ENCODE measurements at places on chromosomes 12 and 14. TPM values are rescaled to one million over a fixed set of nuclear protein-coding genes. Genes with fewer than 3 reads are reported as not detected.

GRCh38 chr12:90305379-90305778 is 596.7 kb upstream of the ATP2B1 start:
- no peak for DNase-seq

DNA sequence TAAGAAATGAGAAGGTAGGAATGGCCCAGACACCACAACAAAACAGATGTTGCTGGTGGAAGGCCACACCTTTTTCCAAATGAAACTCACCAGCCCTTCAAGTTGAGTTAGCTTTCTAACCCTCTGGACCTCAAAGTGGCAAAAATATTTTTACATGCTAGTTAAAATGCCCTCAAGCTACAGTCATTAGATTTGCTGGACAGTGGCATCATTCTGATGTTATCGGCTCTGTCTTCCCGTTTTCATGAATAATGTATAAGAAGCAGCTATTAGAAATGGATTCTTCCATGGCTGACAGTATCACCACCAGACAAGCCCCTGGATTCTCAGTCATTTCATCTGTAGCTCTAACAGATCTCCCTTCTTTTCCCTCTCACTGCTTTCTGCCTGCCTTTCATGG is 37.1 kb upstream of the PLXNC1 start:
- DNase-seq: no peak

GRCh38 chr12:69064734-69065443 is 131.9 kb upstream of the CPM start:
- DNase-seq: no peak

DNA sequence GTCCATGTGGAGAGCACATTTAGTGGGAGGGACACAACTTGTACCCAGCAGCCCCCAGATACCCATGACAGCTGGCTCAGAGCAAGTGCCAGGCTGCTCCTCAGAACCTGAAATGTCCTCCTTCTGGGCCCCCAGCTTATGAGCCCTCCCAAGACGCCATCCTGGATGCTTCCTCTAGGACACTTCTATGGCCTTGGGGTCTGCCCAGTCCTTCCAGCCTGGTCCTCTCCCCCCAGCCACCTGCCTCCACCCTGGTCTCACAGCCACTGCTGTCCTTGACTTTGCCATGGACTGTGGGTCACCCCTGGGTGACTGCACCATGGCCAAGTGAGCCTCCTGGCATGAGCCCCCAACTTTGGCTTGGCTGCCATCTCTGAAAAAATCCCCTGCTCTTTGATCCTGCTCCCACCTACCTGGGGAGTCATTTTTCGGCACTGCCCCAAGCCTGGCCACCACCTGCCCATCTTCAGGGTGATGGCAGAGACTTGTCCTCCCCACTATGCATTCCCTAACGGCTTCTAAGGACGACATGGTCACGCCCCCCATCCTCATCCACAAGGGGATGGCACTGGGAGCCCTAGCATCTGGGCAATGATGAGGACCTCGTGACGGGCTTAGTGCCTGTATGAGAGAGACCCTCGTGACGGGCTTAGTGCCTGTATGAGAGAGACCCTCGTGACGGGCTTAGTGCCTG is 323.7 kb downstream of the TMEM121 start:
- DNase-seq: no peak

The ASIC1 gene
- 9.2 TPM for polyA plus RNA-seq

The RNF212B gene
- polyA plus RNA-seq: not detected

DNA sequence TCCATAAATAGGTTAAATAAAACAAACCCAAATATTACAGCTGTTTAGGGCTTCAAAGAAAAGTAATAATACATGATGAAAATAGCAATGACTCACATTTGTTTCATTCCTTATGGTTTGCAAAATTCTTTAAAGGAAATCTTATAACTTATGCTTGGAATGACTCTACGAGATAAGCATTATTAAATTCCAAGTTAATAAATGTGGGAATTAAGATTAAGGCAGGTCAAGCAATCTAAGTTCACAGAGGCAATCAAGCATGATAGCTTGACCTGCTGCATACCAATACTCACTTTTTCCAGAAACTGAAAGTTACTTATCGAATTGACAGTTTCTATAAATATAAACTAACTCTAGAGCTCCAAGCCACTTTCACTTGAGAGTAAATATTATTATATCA is 1002.9 kb upstream of the SEL1L start:
- DNase-seq: no peak

The ADGRD1 gene
- polyA plus RNA-seq: 42.1 TPM

GRCh38 chr12:90020881-90021280 is 312.2 kb upstream of the ATP2B1 start:
- no peak for DNase-seq

The SUSD6 gene
- polyA plus RNA-seq: 23.6 TPM

- DNase-seq: no peak
Measured at GRCh38 chr14:77206877-77207389, 25.3 kb downstream of the TMEM63C start.

DNA sequence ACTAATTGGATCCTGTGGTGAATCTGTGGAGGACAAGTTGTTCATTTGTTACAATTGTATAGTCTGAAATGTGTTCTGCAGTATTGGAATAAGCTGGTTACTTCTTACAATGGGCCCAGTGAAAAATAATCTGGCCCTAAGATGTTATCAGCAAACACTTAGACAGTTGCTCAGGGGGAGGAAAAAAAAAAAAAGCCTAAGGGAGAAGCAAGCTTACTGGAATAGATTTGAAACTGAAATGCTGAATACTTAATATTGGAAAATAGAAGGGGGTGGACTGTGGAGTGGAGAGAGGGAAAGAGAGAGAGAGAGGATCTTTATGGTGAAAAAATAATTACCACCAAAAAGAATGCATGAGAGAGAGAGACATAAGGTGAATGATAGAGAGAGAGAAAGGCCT is 4.0 kb downstream of the FOXG1 start:
- DNase-seq: no peak

The KRT8 gene
- polyA plus RNA-seq: 183 TPM

DNA sequence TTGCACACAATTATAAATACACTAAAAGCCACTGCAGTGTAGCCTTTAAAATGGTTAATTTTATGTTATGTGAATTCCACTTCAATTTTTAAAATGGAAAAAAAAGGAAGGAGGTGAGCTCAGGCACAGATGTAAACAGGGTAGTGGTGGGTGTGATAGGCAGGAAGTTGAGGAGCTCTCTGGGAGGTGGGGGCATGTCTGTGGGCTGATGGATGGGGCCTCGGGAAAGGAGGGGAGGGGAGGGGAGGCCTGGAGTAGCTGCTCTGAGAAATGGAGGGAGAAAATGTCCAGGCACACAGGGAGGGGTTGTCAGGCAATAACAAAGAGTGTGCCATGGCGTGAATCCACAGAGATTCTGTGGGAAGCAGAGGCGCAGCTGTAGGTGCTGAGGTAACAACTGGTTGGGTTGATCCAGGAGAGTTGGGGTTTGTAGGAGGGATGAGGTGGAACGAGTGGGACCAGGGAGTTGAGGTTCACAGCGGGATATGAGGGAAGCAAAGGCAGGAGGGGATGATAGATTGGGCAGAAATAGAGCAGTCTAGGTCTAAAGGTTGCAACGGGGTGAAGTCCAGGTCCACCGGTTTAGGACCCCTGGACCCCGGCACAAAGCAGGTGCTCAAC is 57.2 kb downstream of the LTBP2 start:
- DNase-seq: no peak

The SCFD1 gene
- polyA plus RNA-seq: 81.8 TPM

DNA sequence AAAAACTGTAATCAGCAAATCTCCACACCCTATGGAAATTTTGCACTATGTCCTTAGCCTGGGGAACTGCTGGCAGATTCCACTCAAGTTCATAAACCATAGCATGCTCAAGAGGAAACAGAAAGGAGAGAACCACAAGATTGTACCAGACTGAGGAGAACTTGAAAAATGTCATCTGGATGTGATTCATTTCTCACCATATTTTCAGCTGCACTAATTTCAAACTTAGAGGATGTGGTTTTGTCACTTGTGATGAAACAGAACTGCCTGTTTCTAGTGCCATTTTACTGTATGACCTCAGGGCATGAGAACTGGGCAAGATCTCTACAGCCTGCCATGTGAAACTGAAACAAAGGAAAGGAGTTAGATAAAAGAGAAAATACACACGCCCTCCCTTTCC is 1493.1 kb upstream of the FLRT2 start:
- DNase-seq: no peak

GRCh38 chr14:88706425-88706824 is 86.3 kb downstream of the EML5 start:
- DNase-seq: no peak

The WNT5B gene
- polyA plus RNA-seq: 5.8 TPM

DNA sequence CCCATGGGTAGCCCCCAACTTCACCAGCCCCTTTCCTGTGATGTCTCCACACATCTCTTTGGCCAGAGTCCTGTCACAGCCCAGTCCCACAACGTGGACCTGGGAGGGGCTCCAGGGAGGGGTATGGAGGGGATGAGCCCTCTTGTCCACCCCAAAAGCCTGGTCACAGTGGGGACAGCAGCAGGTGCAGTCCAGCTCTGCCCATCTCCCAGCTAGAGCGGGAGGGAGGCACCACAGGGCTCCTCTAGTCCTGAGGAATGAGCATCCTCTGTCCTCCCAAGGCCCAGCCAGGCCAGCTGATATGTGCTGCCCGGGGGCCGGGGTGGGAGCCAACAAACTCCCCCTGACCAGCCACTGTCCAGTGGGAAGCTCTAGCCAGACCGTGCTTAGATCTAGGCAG is 43.5 kb upstream of the EIF5 start:
- no peak for DNase-seq

The MLXIP gene
- 66.4 TPM for polyA plus RNA-seq

The IGF1 gene
- polyA plus RNA-seq: 16.5 TPM

- DNase-seq: no peak
Measured at GRCh38 chr12:8996682-8997405, 7.5 kb downstream of the KLRG1 start.

The PRPH gene
- polyA plus RNA-seq: 0.80 TPM
